AG08395 (cell line): ENCODE measurements at places on chromosomes 16 and 17.

GRCh38 chr16:57725554-57725953, 10.0 kb upstream of the KATNB1 start:
- no peak for DNase-seq

GRCh38 chr17:17928398-17929287, 43.6 kb downstream of the TOM1L2 start:
- no peak for DNase-seq

DNA sequence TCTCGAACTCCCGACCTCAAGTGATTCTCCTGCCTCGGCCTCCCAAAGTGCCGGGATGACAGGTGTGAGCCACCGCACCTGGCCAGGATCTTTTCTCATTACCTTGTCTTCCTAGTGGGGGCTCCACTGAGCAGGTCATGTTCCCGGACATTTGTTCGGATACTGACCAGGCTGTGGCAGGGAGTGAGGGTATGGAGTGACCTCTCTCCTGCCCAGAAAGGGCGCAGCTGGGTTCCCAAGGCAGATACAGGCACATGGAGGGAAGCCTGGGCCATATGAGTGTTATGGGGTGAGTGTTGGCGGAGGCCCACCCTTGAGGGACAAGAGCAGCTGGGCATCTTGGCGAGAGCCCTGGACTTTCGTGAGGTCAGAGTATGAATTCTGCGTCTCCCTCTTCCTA, 5.5 kb downstream of the SERPINF1 start:
- DNase-seq: no peak

DNA sequence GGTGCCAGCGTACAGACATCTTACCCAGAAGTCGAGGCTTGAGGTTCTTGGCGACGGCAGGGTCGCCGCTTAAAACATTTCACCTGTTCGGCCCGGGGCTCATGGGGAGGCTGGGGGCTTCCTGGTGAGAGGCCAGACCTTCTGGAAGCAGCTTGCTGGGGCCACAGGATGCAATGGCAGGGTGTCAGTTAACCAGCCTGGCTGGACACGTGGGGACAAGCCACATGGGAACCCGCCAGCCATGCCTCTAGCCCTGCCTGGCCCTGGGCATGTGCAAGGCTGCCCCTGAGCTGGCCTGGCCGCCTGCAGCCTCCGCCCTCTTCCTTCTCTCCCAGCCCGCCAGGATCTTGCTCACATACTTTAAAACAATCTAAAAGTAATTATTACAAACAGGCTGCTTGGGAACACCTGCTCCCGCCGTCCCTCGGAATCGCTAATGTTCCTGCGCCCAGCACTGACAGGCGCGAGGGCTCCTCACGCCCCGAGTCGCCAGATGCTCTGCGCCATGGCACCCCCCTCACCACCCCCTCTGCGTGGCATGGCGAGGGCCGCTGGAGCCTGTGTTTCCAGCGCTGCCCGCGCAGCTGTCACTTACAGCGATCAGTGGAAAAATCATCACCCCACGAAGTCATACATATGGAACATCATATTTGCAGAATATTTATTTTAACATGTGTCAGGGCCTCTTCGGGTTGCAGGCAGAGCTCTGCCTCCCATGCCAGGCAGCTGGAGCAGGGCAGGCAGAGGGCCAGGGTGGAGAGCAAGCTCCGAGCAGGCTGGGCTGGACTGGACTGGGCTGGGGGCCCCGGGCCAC, 188.7 kb upstream of the GSE1 start:
- no peak for DNase-seq

GRCh38 chr17:71760062-71760720, 360.6 kb upstream of the SOX9 start:
- DNase-seq: peak; percentile 10

DNA sequence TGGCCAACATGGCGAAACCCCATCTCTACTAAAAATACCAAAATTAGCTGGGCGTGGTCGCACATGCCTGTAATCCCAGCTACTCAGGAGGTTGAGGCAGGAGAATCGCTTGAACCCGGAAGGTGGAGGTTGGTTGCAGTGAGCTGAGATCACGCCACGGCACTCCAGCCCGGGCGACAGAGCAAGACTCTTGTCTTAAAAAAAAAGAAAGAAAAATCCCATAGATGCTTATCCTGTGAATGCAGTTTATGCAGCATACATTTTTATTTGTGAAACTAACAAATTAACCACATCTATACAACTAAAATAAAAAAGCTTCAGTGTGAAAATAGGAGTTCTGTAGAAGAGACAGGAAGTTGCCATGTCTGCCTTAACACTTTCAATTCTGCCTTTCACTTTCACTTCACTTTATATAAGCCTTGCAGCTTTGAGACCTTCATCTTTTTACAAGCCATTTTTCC, 7.1 kb downstream of the IGSF6 start:
- no peak for DNase-seq

DNA sequence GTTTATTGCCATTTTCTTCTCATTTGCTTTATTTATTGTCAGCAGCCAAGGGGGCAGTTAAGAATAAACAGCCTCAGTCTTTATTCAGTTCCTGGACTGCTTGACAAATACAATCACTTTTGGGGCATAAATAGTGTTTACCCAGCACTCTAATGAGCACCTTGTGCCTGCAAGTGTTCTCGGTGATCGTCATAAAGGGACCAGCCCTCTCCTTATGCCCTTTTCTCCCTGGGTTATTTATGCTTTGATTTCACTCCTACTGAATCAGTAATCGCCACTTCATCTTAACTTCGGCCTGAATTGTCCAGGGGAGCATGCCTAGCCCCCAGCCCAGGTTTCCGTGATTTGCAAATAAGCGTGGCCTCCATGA, 55.7 kb upstream of the CACNG5 start:
- no peak for DNase-seq

DNA sequence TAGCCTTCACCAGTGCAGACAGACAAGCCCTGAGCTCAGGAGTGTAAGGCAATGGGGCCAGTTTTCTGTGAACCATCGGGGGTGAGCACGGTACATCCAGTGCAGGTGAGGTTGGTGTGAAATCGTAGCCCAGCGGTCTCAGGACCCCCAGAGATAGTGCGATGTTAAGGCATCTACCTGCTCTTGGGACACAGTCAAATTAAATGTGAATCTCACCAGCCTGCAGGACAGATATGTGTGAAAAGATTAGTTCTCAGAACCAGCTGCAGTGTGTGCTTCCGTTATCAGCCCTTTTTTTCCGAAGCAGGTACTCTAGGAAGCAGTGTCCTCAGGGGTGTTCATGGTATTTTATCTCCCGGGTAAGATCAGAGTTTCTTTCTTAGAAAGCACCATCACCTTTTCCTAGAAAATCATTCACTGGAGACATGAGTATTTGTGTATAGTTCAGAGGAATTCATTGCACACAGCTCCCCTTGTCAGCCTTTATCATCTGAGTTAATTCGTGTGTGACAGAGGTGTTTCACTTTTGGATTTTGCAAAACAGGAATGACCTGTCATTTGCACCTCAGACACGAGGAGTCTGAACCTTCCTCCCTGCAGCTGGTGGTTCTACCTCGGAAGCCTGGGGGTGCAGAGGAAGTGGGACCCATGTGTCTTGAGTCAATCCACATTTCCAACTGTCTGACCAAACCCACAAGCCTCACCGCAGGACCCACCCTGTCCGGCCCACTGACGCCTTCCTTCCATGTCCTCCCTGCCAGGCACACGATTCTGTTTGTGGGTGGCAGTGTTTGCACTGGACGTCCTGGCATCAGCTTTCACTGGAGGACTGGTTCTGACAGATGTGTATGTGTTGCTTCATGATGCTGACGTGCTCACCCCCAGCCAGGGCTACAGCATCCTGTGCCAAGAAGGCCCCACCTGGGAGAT, 107.8 kb downstream of the CLEC16A start:
- no peak for DNase-seq

GRCh38 chr16:26442321-26442720, 624.4 kb upstream of the C16orf82 start:
- no peak for DNase-seq

DNA sequence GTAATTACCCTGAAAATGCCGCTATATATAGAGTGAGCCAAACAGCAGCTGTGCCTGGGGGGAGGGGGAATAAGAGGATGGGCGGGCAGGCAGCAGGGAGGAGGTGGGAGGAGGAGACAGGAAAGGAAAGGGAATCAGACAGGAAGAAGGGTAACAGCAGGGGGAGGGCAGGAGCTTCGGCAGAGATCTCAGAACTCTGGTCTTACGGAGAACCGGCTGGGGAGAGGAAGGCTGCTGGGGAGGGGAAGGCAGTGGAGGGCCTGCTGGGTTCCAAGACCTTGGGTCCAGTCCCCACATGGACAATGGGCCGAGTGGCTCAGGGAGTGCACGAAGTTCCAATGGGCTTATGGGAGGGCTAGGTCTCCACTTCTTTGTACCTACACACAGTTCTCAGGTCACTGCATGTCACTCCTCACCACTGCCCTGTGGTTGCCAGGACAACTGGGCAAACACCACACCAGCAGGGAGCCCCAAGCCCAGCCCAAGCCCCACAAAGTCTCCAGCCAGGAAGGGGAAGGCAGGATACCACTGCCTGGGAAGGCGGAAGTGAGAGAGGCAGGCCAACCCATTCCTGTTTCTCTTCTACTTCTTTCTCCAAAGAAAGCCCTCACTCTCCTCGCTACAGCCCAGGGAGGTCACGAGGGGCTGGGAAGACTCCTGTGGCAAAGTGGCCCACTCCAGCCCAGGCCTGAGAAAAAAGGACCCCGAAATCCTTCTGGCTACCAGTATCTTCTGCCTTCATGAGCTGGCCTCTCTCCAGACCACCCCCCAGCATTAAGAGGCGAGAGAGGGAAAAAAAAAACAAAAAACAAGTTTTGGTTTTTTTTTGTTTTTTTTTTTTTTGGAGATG, 25.3 kb downstream of the G6PC3 start:
- peak; percentile 83 for DNase-seq

DNA sequence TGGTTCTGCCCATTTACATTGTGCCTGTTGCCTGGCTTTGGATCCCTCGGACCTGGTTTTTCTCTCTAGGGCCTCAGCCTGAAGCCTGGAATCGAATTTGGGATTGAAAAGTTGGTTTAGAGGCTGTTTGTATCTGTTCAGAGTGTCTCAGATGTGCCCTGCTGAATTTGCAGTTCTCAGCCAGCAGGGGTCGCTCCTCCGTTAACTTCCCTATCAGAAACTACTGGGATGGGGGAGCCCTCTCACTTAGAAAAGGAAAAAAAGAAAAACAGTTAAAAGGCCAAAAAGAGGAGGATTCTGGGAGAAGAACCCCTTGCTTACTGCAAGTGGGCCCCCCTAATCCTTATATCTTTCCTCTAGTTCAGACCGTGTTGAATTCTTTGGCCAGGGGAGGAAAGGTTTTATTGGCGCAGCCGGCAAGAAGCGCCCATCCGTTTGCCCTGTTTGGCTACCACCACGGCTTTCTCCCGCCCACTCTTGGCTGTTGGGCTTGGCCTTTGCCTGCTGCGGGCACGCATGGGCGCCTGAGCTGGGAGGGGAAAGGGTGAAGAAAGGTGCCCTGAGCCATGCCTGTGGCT, 8.7 kb downstream of the FZD2 start:
- DNase-seq: no peak

DNA sequence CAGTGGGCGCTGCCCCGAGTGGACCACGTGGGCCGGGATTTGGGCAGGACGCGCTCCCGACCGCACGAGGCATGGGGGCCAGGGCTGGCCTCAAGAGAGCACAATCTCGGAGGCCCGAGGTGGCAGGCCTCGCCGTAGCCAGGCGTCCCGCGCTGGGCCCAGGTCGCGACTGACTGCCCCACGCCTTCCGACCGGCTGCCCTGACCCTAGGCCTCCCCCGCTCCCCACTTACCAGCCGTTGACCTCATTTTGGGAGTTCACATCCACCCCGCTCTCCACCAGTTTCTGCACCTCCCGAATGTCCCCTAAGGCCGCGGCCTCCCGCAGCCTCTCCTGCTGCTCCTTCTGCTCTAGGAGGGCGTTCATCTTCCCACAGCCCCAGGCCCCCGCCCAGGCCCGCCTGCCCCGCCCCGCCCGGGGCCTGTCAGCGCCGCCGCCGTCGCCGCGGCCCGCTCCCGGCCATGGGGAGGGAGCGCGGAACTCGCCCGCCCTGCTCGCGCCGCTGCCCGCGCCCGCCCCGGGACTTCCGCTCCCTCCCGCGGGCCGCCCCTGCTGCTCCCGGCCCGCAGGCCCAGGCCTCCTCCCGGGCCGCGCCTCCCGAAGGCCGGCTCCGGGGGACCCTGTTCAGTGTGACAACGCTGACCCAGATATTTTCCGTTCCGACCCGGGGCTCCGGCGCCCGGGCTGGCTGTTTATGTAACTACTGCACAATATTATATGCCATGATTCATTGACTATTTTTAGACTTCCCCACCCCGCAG, at the start of gene ANKRD40:
Gene ANKRD40 (minus strand): TSS at position 626 of the 761 bp plus-strand sequence. CDS start 260 bp downstream, at position 366.
- DNase-seq: peak; percentile 92

DNA sequence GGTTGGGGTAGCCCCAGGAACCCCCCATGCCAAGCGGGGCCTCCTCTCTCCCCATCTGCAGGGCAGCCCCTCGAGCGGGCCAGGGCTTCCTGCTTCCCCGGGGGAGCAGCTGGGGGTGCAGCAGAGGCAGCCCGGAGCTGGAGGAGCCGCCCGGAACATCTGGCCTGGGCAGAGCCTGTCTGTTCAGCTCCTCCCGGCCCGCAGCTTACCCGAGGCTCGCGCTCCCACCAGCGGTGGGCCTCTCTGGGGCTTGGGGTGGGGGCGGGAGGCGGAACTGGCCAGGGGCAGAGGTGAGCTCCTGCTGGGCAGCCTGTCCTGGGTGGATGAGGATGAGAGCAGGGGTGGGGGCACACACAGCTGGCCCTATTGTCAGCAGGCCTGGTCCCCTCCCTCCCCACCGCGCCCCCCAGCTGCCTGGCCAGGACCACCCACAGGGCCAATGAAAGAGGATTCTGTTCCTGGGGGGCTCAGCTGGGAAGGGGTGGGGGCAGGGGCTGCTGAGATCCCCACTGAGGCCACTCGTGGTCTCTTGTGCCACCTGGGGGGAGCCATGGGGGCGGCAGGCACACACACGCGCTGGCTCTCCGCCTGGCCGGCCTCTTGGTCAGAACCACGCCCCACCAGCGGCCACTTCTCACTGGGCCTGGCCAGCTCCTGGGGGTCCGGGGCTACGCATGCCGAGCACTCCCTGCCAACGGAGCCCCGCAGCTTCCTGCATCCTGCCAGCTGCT, 34.7 kb downstream of the BAHCC1 start:
- DNase-seq: no peak

GRCh38 chr17:17570798-17571716, 20.5 kb downstream of the PEMT start:
- DNase-seq: no peak

GRCh38 chr16:22770866-22771265, 43.1 kb upstream of the HS3ST2 start:
- no peak for DNase-seq

DNA sequence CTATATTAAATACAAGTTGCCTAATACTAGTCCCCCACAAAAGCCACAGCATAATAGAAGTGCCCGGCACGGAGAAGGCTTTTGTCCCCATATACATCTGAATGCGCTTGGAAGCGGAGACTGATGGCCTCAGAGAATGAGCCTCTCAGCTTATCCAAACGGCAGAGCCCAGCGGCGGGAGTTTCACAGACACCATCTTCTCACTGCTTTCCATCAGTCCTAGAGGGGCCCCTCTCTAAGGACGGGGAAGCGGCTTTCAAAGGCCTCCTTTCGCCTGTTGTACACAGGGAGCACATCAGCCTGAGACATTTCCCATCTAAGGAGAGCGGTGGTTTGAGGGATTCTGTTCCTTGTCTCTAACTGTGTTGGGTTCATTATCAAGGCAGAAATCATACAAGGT, 16.9 kb downstream of the NXN start:
- no peak for DNase-seq
